ENCODE measurements at places on chromosomes 6 and 20.

- peak; percentile 22 for DNase-seq
Measured at GRCh38 chr6:149933461-149933860, 8.4 kb upstream of the ULBP2 start.

GRCh38 chr6:149209871-149210775, 107.4 kb upstream of the TAB2 start:
- DNase-seq = no peak

GRCh38 chr20:45405571-45406259, 2.4 kb upstream of the DBNDD2 start:
- DNase-seq = peak; percentile 70

DNA sequence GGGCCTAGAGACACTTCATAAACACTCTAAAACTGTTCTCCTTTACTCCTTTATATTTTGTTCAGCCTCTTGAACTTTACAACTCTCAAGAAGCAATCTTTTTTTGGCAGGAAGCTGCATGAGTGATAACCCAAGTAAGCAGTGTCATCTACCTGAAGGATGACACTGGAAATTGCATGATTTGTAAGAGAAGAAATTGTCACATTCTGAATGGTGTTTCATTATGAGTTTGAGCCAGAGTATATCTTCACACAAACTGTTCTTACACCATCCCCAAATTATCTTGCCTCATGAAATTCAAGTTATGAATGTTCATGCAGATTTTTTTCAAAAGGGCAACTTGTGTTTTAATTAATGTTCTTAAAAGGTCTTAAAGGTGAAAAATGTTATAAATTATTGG, 799.3 kb downstream of the TBC1D32 start:
- no peak for DNase-seq

DNA sequence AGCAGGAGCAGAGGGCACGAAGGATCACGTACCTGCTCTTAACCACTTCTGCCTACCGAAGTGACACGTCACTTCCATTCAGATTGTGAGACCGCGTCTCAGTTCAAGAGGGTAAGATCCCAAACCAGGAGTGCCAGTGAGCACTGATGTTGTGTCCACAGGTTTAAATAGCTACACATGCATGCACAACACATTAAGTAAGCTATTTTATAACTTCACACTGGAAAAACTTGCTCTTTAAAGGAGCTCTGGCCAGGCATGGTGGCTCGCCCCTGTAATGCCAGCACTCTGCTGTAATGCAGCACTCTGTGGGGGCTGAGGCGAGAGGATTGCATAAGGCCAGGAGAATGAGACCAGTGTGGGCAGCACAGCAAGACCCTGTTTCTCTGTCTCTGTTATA, 21.1 kb downstream of the ABHD12 start:
- no peak for DNase-seq

DNA sequence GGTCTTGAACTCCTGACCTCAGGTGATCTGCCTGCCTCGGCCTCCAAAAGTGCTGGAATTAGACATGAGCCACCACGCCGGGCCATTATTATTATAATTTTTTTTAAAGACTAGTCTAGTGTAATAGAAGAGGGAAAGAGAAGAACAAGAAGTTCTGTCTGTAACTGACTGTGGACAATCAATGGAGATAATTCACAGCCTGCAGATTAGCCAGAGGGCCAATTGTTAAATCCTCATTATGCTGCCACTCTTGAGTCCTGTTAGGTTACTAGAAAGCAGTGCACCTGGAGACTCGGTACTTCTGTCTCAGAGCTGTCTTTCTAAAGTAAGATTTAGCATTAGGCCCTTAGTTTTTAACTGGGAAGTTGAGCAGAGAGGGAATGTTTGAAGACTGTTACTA, 37.5 kb downstream of the CARMIL1 start:
- no peak for DNase-seq

- DNase-seq = peak; percentile 52
Measured at GRCh38 chr6:41640426-41640825, 2.2 kb downstream of the MDFI start.

GRCh38 chr6:36977470-36977941, 8.5 kb downstream of the MTCH1 start:
- peak; percentile 71 for DNase-seq

DNA sequence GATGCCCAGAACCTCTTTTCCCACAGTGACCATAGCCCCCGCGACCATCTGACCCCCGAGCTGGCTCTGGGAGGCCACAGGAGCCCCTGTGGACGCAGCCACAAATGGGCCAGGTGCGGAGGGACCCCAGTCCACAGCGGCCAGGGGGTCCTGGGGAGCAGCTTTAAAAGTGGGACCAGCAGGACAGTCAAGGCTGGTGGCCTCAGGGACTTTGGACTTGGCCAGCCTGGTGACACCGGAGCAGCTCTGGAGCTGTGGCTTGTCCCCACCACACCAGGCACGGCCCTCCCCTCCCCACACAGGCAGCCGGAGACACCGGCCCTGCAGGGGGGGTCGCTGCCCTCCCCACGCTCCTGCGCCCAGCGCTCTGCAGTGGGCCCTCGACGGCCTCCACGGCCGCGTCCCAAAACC, 3.5 kb downstream of the FNDC11 start:
- no peak for DNase-seq

- DNase-seq = no peak
Measured at GRCh38 chr20:61640131-61640870, 388.2 kb downstream of the CDH4 start.
